ENCODE measurements at places on chromosomes 6 and 20.
A peak's percentile ranks its signal among the peaks of the same experiment; 100 is the strongest.

DNA sequence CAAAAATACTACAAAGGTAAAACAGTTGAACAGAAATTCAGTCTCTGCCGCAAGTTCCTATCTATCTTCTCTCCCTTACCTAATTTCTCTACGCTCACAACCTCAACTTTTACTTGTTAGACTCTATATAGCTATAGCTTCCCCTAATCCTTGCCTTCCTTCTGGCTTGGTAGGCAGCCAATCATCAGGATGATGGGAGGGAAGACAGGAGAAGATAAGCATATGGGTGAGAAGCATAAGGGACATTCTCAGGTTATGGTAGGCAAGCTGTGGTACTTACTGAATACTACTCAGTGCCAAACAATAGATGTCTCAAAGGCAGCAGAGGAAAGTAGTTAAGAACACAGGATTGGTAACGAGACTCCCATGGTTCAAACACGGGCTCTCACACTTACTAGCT, 7.8 kb downstream of the CCNC start:
- DNase-seq, result no peak

DNA sequence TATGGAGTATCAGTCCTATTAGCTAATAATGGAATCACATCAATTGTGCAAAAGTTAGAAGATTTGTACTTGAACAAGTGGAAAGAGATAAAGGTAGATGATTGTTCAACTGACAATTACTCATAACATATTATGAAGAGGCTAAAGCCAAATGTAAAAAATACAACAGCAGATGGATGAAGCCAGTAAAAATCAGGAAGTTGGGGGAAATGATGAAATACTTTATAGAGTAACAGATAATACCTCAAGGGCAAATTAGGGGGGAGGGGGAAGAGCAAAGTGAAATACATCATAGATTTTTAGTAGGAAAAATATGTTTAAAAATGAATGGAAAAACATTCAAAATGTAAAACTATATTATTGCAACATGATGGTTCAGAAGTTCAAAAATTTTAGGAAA, 114.0 kb downstream of the PDSS2 start:
- DNase-seq, result no peak

DNA sequence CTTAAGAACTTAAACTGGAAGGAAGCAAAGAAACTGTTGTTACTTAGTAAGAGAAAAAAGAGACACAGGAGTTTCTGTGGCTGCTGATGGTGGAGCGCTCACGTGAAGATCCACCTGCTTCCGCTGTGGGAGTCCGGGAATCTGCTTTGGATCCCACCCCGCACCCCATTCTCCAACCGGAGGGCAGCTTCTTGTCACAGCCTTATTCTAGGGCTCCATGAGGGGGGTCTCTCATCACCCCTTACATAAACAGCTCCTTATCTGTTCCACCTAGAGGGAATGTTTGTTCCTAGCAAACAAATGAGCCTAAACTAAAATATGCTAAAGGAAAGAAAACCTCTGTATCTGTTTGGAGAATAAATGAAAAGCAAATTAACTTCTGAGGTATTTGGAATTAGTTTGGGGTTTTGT, 280.5 kb downstream of the QKI start:
- no peak for DNase-seq

GRCh38 chr6:8589941-8590729, 154.8 kb upstream of the SLC35B3 start:
- no peak for DNase-seq

- DNase-seq, result no peak
Measured at GRCh38 chr6:107689951-107690642, 134.0 kb downstream of the SCML4 start.

GRCh38 chr6:165417278-165417865, 108.0 kb upstream of the C6orf118 start:
- no peak for DNase-seq

DNA sequence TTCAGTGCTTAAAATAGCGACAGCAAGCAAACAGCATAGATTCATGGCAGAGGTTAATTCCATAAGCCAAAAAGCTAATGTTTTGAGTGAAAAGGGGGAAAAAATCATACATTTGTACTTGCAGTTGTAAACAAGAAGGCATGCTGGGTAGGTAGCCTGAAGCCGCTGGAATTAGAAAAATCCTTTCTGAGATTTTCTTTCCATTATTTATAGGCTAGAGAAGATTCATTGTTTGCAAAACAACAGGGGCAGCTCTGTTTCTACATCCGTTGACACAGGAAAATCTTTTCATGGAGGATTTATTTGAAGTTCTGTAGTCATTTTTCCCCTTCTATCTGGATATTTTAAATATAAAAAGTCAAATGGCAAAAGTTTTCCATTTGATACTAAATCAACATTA, 843.9 kb downstream of the QKI start:
- DNase-seq, result no peak

DNA sequence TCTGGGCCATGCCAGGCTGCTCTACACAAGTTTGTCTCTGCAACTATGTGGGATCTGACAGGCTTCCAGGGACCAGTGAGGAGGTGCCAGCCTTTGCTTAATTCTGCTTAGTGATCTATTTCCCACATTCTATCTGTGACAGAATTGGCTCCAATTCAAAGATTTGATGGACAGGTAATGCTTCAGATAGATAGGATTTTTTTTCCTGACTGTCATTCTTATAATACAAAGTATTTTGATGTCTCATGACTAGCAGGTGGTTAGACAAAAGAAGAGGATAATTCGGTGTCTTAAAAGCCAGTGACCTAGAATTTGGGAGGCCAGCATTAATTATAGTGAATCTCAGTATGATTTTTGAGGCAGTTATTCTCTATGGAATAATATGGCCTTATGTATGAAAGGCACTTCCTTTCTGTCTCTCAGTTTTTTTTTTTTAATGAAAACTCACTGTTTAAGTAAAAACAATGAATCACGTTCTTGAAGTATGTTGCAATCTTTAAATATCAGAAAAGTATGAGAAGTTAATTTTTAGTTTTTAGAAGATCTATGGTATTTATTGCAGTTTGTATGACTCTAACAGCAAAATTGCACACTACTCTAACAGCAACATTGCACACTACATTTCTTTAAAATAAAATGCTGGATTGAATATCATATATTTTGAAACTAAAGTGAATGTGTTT, 43.7 kb downstream of the TMEM200A start:
- no peak for DNase-seq

- no peak for DNase-seq
Measured at GRCh38 chr20:47181056-47181862, 175.2 kb downstream of the ZMYND8 start.

- DNase-seq, result no peak
Measured at GRCh38 chr6:39515006-39515405, 192.5 kb upstream of the KCNK16 start.

GRCh38 chr6:4929097-4929718, 74.6 kb downstream of the RPP40 start:
- no peak for DNase-seq

DNA sequence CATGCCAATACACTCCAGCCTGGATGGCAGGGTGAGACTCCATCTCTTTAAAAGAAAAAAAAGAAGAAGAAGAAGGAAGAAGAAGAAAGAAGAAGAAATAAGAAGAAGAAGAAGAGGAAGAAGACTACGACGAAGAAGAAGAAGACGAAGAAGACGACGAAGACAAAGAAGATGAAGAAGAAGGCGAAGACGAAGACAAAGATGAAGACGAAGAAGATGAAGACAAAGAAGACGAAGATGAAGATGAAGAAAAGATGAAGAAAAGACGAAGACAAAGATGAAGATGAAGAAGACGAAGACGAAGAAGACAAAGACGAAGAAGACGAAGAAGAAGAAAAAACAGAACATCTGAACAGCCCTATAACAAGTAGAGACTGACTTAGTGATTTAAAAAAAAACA, 33.0 kb downstream of the TRPC4AP start:
- DNase-seq, result no peak

DNA sequence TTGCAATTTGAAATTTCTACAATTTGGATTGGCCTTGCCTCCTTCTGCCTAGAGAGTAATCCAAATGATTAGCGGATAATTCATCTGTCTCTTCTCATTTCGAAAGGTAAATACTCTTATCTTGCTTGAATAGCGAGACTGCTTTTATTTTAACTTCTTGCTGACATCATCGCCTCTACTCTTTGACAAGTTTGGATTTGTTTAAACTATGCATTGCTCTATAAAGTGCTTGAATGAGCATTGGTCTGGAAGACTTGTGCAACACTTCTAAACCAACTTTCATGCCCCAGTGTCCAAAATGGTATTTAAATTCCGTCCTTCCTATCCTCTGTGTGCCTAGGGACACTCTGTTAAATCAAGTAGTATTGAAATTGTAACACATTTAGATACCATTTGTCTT, 384.1 kb upstream of the SLC35B3 start:
- no peak for DNase-seq

DNA sequence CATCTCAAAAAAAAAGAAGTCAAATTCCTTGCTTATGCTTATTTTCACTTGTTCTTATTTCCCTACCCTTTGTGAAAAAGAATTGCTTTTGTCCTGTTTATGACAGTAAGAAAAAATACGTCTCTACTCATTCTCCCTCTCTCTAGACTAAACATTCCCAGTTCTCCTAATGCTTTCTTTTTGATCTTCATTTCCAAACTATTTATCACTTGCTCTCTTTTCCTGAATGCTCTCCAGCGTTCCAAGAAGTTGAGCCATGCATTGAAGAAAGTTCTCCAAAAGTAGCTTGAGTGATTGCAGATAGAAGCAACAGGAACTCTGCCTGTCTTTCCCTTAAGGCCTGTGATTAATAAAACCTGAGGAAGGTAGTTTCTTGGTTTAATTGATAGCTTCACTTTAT, 53.1 kb upstream of the TMEM170B start:
- no peak for DNase-seq

GRCh38 chr20:6265204-6265904, 142.5 kb upstream of the FERMT1 start:
- DNase-seq, result peak; percentile 18

DNA sequence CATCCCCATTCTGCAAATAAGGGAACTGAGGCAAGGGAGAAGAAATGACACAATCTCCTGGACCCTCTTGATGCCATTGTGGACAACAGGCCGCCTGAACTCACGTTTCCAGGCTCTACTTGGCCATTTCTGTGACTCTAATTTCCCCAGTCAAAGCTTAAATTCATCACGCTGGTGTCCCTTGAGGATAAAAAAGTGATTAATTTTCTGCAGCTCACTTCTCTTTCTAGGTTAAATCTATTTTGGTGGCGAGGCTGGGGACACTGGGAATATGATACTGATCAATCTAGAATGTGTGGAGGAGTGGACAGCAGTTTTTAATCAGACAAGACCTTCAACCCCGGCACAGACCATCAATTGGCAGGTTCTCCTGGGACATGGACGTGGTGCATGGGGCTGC, 168.2 kb upstream of the SULF2 start:
- no peak for DNase-seq

- no peak for DNase-seq
Measured at GRCh38 chr6:22664968-22665367, 95.6 kb downstream of the HDGFL1 start.

DNA sequence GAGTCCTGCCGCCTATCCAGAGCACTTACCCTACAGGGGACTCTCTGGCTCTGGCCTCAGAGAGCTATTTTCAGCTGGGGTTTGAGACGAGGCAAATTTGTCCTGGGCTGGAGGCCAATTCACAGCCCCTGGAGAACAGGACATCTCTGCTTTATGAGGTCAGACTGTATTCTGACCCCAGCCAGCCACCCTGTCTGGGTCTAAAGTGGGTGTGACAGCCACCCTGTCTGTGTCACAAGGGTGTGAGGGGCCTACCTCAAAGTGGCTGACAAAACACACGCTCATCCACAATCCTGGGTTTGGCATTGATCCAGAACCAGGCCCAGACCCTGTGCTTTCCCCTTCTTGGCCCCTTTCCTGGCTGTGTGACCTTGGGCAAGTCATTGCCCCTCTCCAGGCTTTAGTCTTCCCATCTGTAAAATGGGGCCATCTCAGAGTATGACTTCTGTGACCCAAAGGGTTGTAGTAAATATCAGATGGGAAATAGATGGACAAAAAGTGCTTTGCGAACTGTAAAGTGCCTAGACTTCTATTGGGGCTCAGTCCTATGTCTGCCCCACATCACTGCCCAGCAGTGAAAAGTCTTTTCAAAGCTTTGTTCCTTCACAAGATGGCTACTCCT, 44.1 kb upstream of the TGM2 start:
- no peak for DNase-seq

DNA sequence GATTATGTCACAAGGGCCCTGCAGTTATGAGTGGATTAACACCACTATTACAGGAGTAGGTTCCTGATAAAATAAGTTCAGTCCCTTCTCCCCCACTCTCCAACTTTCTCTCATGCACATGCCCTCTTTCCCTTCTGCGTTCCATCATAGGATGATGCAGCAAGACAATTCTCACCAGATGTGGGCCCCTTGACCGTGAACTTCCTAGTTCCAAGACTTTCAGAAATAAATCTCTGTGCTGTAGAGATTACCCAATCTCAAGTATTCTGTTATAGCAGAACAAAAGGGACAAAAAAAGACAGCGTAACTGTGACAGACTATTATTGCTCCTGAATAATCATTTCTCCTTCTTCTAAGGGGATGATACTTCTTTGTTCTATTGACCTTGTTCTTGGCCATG, 33.8 kb upstream of the TMEM244 start:
- DNase-seq, result no peak

DNA sequence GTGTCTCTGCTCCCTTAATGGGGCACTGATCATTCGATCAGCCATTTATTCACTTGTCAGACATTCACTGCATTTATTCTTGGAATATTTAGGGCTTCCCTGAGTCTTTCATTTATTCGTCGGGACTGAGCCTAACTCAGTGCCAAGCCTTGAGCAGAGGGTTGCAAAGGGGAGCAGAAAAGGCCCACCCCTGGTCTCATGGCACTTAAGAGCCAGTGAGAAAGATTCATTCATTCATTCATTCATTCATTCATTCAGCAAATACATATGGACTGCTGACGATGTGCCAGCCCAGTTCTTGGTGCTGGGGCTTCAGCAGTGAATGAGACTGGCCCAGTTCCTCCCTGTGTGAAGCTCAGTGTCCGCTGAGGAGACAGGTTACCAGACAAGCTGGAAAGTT, 36.6 kb downstream of the SIRPA start:
- no peak for DNase-seq

DNA sequence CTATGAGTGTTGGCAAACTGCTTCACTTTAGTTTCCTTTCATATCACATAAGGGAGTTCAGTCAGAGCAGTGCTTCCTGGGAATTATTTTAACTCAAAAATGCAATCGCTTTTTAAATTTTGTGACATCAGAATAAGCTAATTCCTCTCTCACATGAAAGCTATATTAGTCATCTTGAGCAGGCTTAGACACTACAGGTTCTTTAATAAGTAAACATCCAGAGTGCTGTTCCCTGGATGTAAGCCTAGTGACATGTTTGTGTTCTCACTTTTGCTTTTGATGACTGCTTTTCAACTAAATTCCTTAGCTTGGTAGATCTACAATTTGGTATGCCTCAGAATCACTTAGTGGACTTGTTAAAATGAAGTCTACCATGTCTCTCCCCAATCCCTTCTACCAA, 252.7 kb upstream of the POU3F2 start:
- no peak for DNase-seq

GRCh38 chr6:160258346-160259142, at the start of gene SLC22A2:
Gene SLC22A2 (minus strand): TSS chr6:160258821. CDS start chr6:160258757, 64 bp downstream.
- DNase-seq, result no peak

GRCh38 chr6:111938710-111939109, 65.5 kb upstream of the FYN start:
- DNase-seq, result no peak

- no peak for DNase-seq
Measured at GRCh38 chr20:17898548-17898994, 70.0 kb downstream of the SNX5 start.

GRCh38 chr6:9409126-9409525, 973.8 kb upstream of the SLC35B3 start:
- DNase-seq, result no peak

GRCh38 chr6:4920914-4921410, 82.9 kb downstream of the RPP40 start:
- DNase-seq, result no peak

- DNase-seq, result no peak
Measured at GRCh38 chr6:109874086-109874485, 104.0 kb upstream of the GPR6 start.

All from AG09319 (cell line).